ENCODE measurements at places on chromosomes 2 and 18.

- no peak for DNase-seq
Observed at GRCh38 chr2:48112911-48113680, 206.8 kb upstream of the FBXO11 start.

DNA sequence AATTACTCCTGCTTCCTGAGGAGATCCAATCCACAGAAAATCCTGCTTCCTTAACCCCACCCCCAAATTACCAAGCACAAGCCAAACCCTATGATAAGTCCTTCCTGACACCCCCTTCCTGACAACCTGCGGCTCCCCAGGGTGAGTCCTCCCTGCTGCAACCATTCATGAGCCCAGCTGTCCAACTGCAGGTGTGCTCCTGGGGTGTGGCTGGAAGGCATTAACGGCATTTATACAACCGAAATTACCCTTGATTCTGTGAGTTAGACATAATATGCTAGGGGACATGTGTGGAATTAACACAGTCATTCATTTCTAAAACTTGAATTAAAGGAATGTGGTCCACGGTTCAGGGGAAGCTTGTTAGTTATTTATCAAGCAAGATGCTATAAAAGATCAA lies 119.0 kb upstream of the ALKAL2 start:
- DNase-seq = no peak

GRCh38 chr2:122471753-122472152 lies 716.3 kb downstream of the TSN start:
- no peak for DNase-seq

DNA sequence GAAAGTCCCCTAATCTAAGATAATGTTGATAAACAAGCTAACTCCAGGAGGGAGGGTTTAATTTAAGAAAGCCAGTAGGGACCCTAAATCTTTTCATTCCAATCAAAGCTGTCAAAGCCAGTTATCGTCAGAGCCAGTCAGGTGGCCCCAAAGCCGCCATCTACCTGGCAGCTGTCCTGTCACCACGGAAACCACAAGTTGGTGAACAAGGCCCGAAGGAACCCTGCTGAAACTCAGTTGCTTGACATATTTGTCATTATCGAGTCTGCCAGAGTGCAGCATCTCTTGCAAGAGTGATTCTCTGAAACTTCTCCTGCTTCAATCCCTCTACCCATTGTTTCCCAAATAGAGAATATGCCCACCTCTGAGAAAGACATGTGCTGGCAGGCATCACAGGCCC lies 30.8 kb upstream of the POLE4 start:
- no peak for DNase-seq

- no peak for DNase-seq
Observed at GRCh38 chr2:32061973-32062861, 1.1 kb upstream of the SPAST start.
